Putamen (tissue), 1 donor: ENCODE measurements at places on chromosomes 4 and X.

GRCh38 chrX:74461384-74461783 lies 40.1 kb downstream of the SLC16A2 start:
- peak; percentile 8 for DNase-seq

DNA sequence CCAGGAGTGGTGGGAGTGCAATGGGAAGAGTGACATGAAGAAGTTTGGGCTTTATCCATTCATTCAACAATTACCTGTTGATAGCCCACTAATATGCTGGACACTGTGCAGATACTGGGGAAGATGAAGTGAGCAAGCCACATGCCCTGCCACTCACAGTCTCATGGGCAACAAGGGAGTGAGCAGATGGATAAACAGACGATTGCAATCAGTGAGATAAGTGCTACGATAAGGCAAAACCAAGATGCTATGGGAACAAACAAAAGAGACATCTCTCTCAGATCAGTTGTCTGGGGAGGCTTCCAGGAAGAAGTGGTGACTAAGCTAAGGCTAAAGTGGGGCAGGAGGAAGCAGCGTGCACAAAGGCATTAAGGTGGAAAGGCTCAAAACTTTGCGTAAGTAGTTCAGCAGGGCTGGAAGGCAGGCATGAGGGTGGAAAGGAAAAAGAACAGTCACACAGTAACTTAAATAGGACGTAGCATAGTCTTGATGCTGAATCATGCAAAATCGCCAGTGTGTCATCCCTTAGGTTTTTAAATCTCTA lies 31.7 kb downstream of the GAB3 start:
- DNase-seq = no peak

DNA sequence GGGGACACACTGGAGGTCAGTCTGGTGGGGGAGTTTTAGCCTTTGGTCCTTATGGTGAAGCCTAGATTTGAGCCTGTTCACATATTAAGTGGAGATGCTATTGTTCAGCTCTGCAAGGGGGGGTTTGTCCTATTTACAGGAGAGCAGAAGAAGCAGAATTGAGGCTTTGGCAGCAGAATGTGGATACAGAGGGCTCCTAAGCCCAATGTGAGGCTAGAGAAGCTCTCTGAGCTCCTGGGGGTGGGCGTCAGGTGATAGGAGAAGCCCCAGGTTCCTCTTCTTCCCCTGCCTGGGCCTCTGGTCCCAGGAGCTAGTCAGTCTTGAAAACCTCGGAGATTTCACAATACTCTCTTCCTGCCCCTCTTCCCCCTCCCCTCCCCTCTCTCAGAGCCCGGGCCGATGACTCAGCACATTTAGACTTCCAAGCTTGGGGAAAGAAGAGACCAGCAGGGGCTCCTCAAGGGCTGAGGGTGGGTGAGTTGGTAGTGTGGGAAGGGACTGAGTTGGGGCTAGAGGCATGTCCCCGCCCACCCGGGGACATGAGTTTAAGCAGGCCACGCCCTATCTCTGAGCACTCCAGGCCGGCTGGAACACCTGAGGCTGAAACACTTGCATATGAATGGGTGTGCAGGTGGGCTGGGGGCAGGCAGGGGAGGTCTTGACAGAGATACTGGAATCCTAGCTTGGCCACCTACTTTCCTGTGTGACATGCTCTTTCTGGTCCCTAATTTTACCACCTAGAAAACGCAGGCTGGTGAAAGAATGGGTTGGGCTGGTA lies 3.4 kb downstream of the TFE3 start:
- peak; percentile 55 for DNase-seq

GRCh38 chrX:130170752-130171445 lies 863 bp upstream of the RAB33A start:
- peak; percentile 94 for DNase-seq

DNA sequence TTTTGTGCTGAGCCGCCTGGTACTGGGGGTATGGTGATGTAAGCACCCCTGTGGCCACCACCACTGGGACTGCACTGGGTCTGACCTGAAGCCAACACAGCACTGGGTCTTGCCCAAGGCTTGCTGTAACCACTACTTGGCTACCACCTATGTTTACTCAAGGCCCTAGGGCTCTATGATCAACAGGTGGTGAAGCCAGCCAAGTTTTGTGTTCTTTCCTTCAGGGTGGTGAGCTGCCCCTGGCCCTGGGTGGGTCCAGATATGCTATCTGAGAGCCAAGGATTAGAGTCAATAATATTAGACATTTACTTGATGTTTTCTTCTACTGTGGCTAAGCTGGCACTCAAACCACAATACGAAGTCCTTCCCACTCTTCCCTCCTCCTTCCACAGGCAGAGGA lies 55.1 kb upstream of the PAGE4 start:
- no peak for DNase-seq

GRCh38 chr4:87916626-87917025 lies 58.9 kb upstream of the SPP1 start:
- DNase-seq = no peak
